ENCODE measurements at places on chromosomes 2 and 18.
A peak's percentile ranks its signal among the peaks of the same experiment; 100 is the strongest.

- no peak for DNase-seq
Measured at GRCh38 chr2:108548208-108549003, 14.1 kb downstream of the LIMS1 start.

DNA sequence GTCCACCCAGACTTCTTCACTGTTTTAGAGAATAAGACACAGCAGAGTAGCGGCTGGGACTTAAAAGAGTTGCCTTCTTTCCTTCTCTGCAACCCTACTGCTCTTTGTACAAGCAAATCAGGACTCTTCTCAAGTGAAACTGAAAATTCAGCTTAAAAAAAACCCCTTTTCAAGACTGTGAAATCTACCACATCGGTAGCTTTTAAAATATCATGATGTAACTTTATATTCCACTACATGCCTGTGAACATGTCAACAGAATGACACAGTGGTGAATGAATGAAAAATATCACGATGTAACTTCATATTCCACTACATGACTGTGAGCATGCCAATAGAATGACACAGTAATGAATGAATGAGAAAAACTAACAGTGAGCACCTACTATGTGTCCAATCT lies 53.4 kb downstream of the TCF4 start:
- DNase-seq, result no peak

DNA sequence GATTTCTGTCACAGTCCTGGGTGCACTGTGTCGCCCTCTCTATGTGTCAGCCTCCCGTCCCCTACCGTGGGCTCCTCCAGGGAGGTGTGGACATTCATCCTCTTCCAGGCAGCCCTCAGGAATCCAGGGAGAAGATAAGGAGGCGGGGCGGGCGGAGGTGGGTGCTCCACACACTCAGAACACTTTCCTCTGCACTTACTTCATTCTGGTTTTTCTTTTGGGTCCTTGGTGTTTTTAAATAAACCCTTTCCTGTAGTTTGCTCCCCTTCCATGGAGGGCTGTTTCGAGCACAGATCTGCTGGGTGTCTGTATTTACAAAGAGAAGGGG lies 183.9 kb downstream of the FAM210A start:
- DNase-seq, result no peak

DNA sequence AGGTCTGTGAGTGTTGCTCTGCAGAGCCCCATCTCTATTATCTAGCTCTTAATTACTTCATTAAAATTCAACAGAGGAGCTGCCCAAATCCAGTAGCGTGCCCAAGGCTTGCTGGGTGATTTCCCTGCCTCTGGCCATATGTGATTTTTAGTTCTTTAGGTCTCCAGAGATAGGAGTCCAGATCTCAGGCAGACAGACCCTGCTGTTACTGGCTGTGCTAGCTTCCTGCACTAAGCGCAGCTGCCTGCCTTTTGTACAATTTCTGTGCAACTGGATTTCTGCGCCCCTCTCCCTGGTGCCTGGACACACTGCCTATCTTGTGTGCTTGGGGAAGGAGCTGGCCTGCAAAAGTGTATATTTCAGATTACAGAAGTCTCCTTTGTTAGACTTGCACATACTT lies 136.5 kb downstream of the TDRD15 start:
- DNase-seq, result no peak

DNA sequence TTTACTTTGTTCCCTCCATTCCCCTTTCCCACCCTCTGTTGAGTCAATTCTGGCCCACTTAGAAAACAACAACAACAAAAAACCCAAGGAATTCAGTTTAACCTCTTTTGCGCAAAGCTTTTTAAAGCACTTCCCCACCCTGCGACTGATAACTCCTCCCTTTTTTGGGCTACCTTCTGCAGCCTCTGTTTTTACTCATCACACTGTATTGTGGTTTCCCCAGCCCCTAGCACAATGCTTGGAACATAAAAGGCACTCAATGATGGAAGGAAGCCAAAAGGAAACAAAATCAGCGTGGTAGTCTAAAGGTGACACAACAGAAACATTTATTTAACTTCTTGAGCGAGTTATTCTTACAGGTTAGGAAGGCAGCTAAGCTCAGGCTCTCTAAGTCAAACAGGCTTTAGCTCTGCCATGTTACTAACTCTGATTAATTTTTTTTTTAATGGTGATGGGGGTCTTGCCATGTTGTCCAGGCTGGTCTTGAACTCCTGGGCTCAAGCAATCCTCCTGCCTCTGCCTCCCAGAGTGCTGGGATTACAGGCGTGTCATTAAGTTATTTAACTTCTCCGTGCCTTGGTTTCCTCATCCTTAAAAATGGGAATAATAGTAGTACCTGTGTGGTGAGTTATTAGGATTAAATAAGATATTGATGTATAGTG lies 1.3 kb downstream of the CEP68 start:
- peak; percentile 81 for DNase-seq

GRCh38 chr2:147998203-147998602 lies 22.3 kb downstream of the ORC4 start:
- DNase-seq, result no peak

- no peak for DNase-seq
Measured at GRCh38 chr2:99864561-99865553, 277.5 kb downstream of the AFF3 start.

GRCh38 chr2:103208916-103209315 lies 447.1 kb downstream of the TMEM182 start:
- DNase-seq, result no peak

- no peak for DNase-seq
Measured at GRCh38 chr18:68148863-68149262, 566.0 kb downstream of the TMX3 start.

DNA sequence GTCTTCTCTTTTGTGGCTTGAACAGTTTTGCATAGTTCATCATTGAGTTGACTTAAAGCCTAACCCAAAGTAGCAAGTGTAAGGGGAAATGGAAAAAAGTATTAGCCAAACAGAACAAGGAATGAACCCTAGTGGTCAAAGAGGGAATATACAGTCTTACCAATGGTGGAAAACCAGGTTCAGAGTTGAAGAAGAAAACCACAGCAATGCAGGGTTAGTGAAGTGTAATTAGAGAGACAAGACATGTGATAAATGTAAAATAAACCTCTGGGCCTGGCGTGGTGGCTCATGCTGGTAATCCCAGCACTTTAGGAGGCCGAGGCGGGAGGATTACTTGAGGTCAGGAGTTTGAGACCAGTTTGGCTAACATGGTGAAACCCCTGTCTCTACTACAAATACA lies 2.4 kb downstream of the TTN start:
- no peak for DNase-seq

- DNase-seq, result no peak
Measured at GRCh38 chr18:75253784-75254183, 43.2 kb downstream of the TSHZ1 start.

- DNase-seq, result peak; percentile 53
Measured at GRCh38 chr2:20443276-20443920, 3.5 kb upstream of the RHOB start.

GRCh38 chr18:76914314-76914713 lies 92.0 kb downstream of the ZNF236 start:
- DNase-seq, result no peak

DNA sequence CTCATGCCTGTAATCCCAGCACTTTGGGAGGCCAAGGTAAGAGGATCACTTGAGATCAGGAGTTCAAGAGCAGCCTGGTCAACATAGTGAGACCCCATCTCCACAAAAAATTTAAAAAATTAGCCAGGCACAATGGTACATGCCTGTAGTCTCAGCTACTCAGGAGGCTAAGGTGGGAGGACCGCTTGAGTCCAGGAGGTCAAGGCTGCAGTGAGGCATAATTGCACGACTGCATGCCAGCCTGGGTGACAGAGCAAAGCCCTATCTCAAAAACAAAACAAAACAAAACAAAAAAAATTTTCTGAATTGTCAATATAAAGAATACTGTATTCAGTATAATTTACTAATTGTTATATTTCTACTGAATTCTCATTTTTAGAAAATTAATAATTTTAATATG lies 20.9 kb upstream of the NEDD4L start:
- no peak for DNase-seq

- no peak for DNase-seq
Measured at GRCh38 chr2:205755923-205756322, 73.6 kb downstream of the NRP2 start.

DNA sequence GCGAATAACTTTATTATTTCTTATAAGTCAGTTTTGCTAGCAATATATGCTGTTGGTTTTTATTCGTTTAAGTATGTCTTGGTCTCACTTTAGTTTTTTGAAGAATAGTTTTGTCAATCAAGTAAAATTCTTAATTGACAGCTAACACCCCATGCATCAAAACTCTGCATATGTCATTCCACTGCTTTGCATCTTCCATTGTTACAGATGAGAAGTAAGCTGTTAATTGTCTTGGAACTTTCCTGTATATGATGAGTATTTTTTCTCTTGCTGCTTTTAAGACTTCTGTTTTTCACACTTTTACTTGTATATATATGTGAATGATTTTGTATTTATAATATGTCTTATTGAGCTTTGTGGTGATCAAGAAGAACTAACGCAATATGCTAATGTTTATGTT lies 1048.4 kb downstream of the CNTNAP5 start:
- DNase-seq, result no peak

GRCh38 chr2:72754628-72755320 lies 71.1 kb downstream of the EXOC6B start:
- no peak for DNase-seq

- DNase-seq, result no peak
Measured at GRCh38 chr2:157839162-157839801, 36.8 kb downstream of the ACVR1 start.

DNA sequence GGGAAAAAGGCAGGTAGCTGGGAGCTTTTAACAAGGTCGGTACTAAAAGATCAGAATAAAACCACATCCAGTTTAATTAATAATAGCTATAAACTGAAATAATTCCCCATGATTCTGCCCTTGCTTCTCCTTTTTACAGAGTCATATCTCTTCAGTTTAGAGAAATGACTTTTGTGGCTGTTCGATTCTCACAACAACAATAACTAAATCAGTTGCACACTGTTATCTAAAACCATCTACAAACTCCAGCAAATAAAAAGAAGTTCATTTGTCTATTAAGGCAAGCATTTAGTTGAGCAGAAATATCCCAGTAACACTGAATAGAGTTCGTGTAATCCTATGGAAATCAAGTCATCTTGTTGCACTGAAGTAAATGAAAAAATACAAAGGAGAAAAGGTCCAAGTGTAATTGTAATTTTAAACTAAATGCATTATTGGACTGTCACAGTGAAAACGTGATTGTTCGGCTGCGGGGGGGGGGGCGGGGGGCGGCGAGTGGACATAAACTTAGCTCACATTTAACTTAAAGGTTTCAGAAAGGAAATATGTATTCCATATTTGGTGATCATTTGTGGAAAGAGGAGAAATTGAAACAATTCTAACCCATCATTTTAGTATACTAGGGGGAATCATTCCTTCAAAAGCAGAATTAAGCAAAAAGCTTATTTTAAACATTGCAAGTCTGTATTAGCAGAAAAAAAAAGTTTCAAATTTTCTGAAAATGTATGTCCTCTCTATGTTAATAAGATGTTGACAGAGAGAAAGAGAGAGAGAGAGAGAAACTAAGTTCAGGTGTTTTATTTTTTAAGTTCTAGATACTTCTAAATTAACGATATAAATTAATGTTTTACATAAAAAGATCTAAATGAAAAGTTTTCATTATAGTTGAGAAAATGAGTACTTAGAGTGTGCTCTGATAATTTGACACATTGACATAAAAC lies 144.5 kb downstream of the MEIS1 start:
- no peak for DNase-seq

GRCh38 chr2:176088048-176088936 lies 4.2 kb upstream of the HOXD13 start:
- DNase-seq, result peak; percentile 29

DNA sequence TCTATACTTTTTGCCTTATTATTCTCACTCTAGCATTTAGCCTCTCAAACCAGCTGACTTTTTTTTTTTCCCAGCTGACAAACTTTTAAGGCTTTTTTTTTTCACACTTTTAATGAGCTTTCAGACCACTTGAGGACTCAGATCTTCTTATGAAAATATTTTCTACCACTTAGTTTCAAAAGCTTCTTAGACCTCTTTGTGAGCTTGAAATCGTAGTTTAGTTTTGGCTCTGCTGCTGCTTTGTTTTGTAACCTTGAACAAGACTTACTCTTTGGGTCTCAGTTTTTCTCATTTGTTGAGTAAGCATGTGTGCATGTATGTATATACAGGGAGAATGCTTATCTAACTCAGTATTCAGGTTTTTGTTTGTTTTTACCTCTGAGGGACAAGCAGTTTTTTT lies 3.5 kb downstream of the NBEAL1 start:
- no peak for DNase-seq

All from CD4-positive, alpha-beta T cell treated with Interleukin-21 for 1 hour (primary cell).